Nucleus accumbens (tissue), 56 donors: ENCODE measurements at places on chromosomes 6 and 20.

- no peak for DNase-seq
These were observed 26.9 kb upstream of the MRPS18A start for GRCh38 chr6:43714311-43715055.

DNA sequence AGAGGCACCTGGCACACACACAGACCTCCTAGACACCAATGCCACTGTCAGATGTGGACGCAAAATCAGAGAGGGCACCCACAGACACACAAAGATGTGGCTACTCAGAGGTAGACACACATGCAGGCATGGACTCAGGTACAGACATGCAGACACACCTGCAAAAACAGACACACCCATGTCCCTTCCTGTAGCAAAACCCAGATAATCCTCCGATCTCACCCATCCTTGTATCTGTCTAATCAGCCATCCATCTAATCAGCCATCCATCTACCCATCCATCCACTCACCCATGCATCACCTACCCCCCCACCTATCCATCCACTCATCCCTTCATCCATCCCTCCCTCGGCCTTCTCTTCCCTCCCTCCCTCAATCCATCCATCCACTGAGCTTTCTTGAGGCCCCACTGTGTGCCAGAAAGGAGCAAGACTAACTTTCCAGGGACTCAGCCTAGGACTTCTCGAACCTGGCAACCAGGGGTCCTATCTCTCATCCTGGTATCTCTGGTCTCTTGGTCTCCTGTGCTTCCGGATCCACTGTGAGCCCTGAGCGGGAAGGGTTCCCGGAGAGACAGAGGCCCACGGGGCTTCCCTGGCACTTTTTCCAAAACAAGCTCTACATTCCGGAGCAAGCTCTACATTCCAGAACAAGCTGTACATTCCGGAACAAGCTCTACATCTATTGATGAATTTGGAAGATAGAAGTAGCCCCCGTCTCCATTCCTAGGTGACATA lies 1.1 kb upstream of the TGM2 start:
- no peak for DNase-seq

DNA sequence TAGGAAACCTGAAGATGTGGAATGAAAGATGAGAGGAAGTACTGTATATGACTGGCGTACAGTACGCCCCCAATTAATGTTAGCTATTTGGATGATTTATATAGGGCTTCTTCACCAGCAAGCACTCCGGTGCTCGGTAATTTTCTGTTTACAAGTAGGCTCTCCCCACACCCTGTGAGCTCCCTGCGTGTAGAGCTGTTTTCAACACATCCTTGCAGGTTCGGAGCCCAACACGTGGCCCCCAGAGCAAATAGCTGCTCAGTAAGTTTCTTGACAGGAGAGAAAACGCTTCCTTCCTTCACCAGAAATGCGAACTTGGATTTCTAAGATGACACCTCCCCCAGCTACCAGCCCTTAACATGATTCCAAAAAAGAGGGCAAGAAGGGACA lies 1.2 kb upstream of the RAB22A start:
- DNase-seq: no peak

- DNase-seq: no peak
These were observed 445.0 kb downstream of the UTRN start for GRCh38 chr6:144730088-144730645.

- no peak for DNase-seq
These were observed 226.9 kb downstream of the CDC5L start for GRCh38 chr6:44614396-44614795.

GRCh38 chr6:34511915-34512737 lies 44.0 kb downstream of the SPDEF start:
- no peak for DNase-seq

DNA sequence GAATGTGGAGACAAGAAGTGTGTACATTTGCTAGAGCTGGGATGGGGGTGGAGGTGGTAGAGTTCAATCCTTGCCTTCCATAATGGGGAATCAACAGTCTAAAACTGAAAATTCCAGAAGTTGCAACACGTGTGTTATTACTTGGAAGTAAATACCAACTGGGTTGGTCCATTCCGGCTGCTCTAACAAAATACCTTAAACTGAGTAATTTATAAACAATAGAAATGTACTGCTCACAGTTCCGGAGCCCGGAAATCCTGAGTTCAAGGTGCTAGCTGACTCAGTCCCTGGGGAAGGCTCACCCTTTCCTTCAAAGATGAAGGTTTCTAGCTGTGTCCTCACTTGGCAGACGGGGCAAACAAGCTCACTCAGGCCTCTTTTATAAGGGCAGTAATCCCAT lies 59.0 kb downstream of the RIN2 start:
- DNase-seq: no peak

- no peak for DNase-seq
These were observed 16.9 kb upstream of the RFPL4B start for GRCh38 chr6:112330071-112330878.

GRCh38 chr20:63751471-63752271 lies 12.1 kb downstream of the SLC2A4RG start:
- no peak for DNase-seq

DNA sequence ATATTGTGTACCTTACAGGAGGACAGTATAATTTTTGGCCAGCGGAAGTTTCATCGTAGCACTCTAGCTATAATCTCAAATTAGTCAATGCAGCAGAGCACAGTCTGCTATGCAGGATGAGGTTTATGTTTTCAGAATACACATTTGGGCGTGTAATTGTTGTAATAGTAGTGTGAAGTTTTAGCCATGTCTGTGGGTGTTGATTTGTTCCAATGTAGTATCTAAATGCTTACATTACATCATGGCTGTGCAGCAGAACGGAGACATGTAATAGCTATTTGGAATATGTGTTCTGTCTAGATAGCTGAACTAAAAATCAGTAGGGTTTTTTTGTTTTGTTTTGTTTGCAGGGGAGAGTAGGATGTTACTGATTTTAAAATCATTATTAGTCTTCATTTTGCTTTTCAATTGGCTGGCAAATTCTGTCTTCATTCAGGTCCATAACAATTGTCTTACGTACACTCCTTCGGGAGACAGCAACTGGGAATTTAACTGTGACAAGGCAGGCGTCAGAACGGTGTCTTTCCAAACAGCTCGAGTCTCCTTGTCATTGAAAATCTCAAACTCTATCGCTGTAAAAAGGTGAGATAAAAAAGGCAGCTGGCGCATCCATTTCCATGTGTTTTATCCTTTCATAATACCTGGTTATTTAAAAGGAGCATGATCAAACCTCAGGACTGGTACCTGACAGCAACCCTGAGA lies 65.1 kb upstream of the CDH4 start:
- DNase-seq: no peak
